ENCODE measurements at places on chromosomes 2 and 18.

DNA sequence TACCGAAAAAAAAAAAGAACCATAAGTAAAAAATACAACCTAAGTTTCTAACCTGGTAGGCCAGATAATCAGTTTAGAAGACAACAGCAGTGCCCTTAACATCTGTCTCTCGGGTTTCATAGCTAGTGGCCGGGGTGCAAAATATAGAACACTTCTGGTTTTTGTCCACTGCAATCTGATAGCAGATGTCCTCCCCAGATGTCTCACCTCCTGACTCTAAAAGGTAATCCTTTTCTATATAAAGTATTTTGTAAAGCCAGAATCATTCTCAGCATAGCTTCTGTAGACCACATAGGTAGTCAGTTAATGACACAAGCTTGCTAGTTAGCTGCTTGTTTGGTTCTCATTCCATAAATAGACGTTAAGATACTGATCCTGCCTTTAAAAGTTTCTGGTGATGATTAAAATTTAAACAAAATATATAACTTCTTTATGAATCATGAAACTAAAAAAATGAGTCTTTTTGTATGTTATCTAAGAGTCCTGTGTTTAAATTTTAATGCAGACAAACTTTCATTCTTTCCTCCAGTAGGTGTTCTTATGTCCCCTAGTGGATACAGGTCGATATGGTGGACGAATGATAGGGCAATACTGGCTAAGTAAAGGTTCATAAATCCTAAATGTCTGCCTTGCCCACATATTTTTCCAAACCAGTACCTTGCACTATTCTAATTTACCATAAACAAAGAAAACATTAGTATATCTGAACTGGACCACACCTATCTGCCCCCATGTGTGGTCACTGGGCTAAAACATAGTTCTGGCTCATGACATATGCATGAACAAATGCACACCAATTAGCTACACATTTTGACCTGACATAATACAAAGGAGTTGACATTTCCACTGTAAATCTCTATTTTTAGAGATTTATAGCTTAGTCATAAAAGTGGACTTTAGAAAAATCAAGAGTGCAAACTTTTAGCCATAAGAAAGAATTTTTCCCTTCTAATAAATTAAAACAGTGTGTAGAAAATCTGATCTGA, 171.0 kb downstream of the SRBD1 start:
- DNase-seq: no peak

DNA sequence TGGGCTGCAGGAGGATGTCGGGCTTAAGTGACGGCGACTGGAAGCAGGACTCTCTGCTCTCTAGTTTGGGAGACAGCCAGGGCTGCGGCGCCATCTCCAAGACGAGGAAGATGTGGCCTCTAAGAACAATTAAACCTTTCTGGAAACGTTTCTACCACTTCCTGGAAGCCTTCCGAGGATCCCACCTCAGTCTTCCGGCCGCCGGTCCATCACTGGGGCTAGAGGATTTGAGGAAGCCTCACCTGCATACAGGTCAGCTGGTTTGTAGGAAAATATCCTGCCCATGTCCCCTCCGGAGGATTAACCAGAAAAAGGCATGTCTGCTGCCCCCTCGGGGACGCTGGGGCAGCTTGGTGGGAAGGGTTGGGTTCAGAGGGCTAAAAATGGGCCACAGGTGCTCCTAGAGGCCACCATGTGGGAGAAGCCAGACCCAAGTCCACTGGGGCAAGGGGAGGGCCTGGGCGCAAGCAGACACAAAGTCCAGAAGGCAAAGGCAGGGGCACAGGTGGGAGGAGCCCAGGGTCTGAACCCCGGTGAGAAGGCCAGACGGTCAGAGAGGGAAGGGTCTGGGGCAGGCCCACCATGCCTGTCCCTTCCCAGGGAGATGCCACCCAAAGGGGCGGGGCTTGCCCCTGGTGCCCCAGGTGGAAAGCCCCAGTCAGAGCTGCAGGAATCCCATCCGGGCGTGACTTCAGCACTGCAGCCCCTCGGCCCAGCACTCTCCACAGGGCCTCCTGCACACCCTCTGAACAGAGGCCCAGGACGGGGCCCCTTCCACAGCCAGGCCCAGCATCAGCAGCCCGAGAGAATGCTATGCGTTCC, 82.2 kb upstream of the ID2 start:
- DNase-seq: no peak

GRCh38 chr2:26243470-26244308, 743 bp downstream of the HADHA start:
- DNase-seq: no peak

DNA sequence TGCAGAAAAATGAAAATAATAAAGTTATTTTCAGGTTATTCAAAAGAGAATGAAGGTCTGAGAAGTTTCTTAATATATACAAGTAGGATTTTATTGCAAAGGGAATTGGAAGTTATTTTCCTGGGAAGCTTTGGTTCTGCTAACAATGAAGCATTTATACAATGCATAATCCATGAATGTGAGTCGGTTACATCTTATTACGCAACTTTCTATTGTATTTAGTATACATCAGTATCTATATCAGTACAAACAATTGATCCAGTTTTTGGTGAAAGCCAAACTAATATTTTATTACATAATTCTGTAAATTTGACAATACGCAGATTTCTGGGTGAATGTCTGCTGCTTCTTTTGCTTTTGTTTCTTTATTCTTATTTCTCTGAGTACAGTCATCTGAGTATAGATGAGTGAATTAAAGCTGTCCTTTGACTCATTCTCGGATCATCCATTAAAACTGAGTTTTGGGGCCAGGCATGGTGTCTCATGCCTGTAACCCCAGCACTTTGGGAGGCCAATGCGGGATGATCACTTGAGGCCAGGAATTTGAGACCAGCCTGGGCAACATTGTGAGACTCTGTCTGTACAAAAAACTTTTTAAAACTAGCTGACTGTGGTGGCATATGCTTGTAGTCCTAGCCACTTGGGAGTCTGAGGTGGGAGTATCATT, 108.5 kb downstream of the SOCS6 start:
- DNase-seq: no peak

- no peak for DNase-seq
Measured at GRCh38 chr2:239938651-239939486, 86.3 kb downstream of the NDUFA10 start.

- no peak for DNase-seq
Measured at GRCh38 chr2:45669032-45669486, 17.6 kb downstream of the PRKCE start.

DNA sequence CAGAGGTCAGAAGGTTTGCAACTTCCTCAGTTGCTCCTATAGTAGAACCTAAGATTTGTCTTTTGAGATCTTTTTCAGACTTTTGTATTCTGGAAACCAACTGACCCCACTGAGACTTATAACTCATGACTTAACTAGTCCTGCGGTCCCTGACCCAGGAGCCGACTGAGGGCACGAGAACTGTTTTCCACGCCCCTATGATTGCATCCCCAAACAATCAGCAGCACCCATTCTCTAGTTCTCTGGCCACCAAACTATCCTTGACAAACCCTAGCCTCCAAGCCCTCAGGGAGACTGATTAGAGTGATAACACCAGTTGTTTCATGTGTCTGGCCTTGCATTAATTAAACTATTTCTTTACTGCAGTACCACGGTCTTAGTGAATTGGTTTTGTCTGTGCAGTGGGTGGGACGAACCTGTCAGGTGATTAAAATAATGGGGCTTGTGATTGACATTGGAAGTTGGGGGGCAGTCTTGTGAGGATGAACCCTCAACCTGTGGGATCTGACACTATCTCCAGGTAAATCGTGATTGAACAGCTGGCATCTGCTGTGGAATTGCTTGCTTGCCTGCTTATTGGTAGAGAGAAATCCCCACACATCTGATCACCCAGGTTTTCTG, 95.7 kb downstream of the B3GNT2 start:
- DNase-seq: no peak

DNA sequence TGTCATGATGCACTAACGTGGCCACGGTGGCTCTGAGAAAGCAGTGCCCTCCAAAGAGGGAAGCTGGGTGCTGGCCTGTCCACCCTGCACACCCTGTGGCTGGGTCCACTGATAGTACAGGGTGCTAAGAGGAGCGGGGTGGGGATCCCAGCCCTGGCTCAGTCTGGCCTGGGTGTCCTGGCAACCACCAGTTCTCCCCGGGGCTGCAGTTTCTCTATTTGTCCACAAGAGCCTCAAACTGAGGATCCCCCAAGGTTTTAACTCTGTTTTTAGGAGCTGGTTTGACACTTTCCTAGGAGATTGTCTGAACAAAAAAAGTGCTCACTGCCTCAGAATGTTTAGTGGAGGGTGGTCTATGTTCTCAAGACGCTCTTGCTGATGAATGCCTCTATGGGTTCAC, 29.0 kb downstream of the EDAR start:
- no peak for DNase-seq

DNA sequence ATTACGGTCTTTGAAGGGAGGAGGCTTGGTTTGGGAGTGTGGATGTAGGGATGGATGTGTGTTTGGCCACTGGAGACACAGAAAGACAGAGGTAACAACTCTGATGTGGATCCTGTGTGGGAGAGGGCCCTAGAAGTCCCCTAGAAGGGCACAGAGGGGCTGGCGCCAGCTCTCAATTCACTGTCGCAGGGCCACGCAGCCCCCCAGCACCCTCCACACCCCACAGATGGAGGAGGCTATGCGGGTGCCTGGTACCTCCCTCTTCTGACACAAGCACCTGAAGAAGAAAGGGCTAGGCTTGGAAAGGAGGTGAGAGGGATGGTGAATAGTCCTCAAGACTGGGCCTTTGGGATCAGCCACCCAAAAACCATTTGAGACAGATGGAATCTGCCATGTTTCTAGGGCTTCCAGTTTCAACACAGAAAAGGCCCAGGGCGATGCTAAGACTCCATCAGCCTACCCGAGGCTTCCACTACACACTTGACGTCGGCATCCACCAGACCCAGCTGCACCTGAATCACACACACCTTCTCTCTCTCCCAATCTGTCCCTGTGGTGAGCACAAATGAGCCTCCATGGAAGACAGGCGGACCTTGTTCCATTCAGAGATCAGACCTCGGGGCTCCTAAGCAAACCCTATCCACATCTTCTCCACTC, 413.5 kb upstream of the HS6ST1 start:
- no peak for DNase-seq

DNA sequence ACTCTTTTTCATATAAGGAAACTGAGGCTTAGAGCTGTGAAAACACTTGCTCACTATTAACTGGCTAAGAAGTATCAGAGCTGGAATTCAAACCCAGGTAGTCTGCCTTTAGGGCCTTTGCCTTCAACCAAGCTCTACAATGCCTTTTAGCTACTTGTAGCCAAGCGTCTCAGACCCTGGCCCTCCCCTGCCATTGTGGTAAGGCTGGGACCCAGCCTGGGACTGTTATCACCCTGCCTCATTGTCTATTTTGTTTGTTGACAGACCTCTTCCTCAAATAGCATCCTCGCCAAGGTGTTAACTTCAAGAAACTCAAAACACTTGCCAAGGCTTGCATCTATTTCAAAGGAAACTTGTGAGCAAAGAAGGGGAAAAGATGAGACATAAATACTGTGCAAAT, 76.7 kb upstream of the CD28 start:
- no peak for DNase-seq

GRCh38 chr2:54206596-54206995, 49.4 kb downstream of the TSPYL6 start:
- no peak for DNase-seq

DNA sequence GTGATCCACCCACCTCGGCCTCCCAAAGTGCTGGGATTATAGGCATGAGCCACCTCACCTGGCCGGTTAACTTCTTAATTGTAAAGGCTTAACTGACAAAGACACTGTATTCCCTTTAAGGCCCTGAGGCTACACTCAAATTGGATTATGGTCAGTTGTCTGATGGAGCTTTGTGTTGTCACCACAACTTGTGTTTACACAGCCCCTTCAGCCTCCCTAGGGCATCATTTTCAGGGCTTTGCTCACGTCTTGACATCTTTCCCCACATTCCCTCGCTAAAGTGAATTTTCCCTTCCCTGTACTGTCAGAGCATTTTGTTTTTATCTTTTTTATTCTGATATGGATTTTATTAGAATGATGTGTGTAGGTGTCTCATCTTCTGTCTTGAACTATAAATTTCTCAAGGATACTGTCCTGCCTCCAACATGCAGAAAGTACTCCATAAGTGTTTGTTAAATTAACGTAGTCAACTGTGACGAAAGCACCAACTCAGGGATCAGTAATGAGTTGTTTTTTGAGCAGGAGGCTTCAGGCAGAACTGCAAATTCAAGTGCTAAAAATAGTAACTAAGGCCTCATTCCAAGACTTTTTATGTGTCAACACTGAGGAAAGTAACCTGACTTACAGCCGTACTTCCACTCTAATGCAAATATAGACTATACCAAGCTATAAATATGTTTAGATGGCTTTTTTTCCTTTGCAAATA, 77.1 kb upstream of the NARS1 start:
- DNase-seq: no peak

GRCh38 chr2:28522481-28522880, 26.6 kb downstream of the PLB1 start:
- DNase-seq: no peak

GRCh38 chr2:77013953-77014352, 508.2 kb downstream of the LRRTM4 start:
- no peak for DNase-seq

- DNase-seq: no peak
Measured at GRCh38 chr2:39313575-39313974, 69.8 kb upstream of the CDKL4 start.

- DNase-seq: no peak
Measured at GRCh38 chr2:54557211-54557600, 101.1 kb downstream of the SPTBN1 start.

DNA sequence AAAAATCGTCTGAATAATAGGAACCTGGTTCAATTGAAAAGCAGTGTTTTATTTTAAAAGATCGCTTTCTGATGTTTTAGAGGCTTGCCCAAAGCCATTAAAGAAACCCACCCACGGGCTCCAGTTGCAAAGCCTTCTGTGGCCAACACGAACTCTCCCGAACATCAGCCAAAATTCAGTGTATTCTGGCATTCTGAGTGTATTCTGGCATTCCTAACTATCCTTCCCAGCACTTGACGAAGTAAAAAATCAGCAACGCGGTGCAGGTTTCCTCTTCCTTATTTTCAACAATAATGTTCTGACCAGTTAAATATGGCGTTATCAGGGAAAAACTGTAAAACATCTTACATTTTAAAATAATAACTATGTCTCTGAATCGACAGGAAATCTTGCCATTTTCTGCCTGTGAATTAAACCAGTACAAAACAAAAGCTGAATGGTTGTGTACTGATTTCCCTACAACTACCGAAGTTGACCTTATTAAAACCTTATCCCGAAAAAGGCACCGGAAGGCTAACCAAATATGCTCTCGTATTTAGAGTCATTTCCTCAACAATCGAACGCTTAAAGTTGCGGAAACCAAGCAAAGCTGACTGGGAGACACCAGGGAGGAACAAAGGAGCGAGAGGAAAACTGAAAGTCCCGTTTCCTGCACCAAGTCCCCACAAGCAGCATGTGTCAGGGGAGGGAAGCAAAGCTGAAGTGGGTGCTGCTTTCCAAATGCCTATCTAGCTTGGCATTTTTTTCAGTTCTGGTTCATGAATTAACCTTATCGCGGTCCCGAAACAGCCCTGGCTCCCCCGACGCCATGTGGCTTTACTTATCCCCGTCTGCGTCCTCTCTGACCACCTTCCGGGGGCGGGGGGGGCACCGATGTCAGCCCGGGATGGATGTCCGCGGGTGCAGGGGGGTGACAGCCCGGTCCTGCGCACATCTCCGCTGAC, 44.3 kb downstream of the ZNF516 start:
- no peak for DNase-seq

- no peak for DNase-seq
Measured at GRCh38 chr18:79042276-79042675, 26.9 kb upstream of the ATP9B start.

Measured in anterior cingulate cortex (tissue), 58 donors.